ENCODE measurements at places on chromosomes 7 and 10.

- DNase-seq, result no peak
These were observed 62.4 kb downstream of the HIBADH start for GRCh38 chr7:27600247-27600646.

DNA sequence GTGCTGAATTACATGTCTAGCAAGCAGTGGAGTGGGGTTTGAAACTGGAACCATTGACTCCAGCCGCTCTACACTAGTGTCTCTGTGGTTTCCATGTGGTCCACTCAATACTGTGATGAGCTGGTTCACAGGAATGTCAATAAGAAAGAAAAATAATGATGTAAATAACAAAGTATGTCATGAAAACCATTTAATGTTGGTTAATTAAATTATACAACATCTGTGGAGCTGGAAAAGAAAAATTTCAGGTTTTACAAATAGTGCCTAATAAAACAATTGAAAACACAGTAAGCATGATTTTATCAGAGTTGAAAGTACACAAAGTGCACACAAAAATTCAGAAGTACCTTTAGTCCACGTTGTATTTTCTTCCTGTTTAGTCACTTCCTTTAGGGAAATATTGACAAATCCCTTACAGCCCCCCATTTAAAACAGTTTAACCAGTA lies 28.7 kb upstream of the NAMPT start:
- DNase-seq, result no peak

- peak; percentile 65 for DNase-seq
These were observed 112.1 kb downstream of the VPS41 start for GRCh38 chr7:38796626-38797501.

- DNase-seq, result no peak
These were observed 89.9 kb downstream of the GOLGA7B start for GRCh38 chr10:97939446-97939990.

GRCh38 chr10:46309511-46310142 lies 22.8 kb downstream of the ANTXRL start:
- no peak for DNase-seq

GRCh38 chr10:103837370-103838069 lies 17.9 kb downstream of the SH3PXD2A start:
- DNase-seq, result no peak

DNA sequence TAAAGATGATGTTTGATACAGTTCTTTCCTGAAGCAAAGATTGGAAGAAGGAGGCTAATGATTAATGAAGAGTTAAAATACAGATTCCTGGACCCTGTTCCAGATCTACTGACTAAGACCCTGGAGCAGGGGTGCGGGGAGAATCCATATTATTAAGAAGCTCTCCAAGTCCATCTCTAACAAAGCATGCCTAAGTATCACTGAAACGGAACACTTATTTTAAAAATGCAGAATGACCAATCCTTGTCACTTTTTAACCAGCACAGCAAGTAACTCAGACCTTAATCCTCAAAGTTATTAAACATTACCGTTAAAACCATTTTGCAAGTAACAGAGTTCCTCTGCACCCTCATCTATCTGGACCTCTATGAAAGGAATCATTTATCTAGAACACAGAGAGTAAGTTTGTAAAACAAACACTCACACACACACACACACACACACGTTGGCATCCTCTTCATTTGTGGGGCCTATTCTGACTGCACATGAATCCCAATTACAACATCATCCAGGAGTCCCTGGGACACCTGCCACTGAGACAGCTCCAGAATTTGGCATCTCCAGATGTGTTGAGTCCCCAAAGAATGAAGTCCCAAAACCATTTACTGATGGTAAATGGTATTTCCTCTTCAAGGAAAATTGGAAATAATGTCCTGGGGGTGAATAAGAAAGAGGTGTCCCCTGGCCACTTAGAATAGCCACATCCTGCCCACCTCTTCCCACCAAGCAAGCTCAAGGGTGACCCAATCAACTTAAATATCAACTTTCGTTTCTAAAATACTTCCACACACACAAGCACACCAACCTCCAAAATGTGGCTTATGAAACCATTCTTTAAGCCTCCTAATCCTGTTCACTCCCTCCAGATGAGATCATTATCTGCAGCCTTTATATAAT lies 117.5 kb downstream of the PARD3 start:
- DNase-seq, result no peak

GRCh38 chr7:152989889-152990380 lies 230.4 kb downstream of the ACTR3B start:
- DNase-seq, result no peak

GRCh38 chr7:64557601-64558322 lies 5.1 kb downstream of the ZNF680 start:
- DNase-seq, result no peak

- no peak for DNase-seq
These were observed 30.6 kb downstream of the POR start for GRCh38 chr7:75945297-75946168.

GRCh38 chr7:5093948-5094347 lies 48.3 kb downstream of the RBAK start:
- no peak for DNase-seq

GRCh38 chr7:148437043-148437442 lies 153.5 kb upstream of the C7orf33 start:
- DNase-seq, result no peak

DNA sequence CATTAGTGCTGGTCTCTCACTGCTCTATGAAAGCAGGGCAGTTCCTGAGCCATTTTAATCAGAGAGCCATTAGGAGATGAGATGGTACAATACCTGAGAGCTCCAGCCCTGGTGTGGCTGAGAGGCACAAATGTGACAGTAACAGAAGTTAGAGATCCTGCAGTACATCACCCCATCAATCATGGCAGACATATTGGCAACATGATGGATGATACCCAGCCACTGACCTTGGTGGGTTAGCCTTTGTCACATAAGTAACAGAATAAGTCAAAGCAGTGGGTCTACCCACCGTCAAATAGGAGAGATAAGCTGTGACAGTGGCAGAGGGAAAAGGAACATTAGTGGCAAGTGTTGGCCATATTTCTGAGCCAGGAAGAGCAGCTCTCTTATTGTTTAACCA lies 53.3 kb upstream of the NXPH1 start:
- no peak for DNase-seq

DNA sequence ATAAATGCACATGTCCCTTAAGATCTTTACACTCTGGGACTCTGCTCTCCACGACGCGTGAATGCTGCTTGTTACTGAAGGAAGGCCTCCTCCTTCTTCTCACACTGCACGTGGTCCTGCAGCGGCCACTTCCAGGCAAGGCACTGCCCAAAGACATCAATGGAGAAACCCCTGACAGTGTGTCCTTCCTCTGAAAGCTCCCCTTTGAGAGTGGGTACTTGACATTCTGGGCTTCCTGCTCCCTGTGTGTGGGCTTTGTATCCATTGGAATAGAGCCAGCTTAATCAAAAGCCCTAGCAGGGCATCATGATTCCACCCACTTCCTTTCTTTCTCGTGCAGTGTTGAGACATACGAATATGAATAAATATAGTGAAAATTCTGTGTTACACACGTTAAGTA lies 69.7 kb upstream of the STK17A start:
- DNase-seq, result no peak

DNA sequence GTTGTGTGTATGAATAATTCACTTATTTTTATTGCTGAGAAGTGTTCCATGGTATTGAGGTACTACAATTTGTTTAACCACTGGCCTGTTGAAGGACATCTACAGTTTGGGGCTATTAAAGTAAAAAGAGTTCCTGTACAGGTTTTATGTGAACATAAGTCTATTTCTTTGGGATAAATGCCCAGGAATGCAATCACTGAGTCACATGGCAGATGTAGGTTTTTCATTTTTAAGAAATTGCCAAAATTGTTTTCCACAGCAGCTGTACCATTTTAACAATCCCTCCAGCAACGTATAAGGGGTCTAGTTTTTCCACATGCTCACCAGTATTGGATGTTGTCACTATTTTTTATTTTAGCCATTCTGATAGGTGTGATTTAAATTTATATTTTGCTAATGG lies 243.9 kb downstream of the TNS3 start:
- no peak for DNase-seq

DNA sequence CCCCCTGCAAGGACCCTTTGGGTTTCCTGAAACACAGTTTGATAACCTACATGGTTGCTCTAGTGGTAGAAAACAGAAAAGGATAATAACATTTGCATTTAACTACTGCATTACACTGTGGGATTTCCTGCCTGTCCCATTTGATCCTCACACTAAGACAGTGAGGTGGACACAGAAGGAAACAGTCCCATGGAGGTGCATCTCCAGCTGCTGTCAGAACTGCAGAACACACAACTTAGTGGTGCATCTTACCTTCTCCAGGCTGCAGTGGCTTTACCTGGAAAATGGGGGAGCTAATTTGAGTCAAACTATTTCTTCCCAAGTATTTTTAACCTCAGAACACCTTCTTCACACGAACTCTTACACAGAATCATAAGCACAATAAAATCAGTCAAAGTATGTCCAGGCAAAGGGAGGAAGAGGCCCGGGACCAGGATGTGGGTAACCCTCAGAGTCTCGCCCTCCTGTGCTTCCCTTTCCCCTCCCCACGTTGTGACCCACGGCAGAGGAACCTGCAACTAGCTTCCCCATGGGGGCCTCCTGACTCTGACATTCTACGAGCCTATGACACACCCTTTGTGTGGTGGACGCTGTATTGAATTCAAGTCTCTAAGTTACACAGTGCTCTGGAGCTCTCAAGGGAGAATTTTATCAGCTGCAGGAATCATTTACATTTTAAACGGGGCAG lies 33.7 kb downstream of the SCRN1 start:
- DNase-seq, result no peak

GRCh38 chr10:33773253-33773573 lies 438.7 kb upstream of the NRP1 start:
- no peak for DNase-seq

DNA sequence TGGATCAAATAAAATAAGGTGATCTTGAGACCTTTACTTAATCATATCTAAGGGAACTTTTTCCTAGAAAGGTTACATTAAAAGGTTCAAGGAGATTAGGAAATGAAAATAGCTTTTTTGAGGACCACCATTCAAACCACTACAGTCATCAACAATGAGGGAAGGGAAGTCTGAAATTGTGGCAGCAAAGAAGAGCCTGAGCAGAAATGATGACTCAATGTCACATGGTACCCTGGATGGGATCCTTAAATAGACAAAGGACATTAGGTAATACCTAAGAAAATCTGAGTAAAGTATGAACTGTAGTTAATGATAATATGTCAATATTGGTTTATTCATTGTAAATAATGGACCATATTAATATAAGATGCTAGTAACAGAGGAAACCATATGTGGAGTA lies 236.0 kb downstream of the SEMA3D start:
- DNase-seq, result no peak

- DNase-seq, result no peak
These were observed 132.3 kb downstream of the THSD7A start for GRCh38 chr7:11699666-11700065.

DNA sequence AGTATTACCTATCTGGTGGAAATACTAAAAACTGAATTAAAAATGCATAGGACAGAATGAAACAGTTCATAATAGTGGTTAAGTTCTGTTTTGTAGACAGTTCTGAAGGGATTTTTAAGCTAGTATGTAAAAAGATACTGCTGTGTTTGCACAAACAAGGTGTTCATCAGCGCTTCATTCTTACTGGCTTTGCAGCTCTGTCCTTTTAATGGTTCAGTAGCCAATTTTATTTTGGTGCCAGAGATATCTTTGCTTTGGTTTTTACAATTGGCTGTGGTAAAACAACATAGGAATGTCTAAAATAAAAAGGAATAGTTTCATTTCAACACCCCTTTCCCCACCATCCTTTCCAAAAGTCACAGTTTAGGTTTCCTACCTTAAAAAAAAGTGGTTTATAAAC lies 33.0 kb downstream of the STAM start:
- DNase-seq, result no peak

GRCh38 chr7:70352088-70352487 lies 753.8 kb downstream of the AUTS2 start:
- no peak for DNase-seq

DNA sequence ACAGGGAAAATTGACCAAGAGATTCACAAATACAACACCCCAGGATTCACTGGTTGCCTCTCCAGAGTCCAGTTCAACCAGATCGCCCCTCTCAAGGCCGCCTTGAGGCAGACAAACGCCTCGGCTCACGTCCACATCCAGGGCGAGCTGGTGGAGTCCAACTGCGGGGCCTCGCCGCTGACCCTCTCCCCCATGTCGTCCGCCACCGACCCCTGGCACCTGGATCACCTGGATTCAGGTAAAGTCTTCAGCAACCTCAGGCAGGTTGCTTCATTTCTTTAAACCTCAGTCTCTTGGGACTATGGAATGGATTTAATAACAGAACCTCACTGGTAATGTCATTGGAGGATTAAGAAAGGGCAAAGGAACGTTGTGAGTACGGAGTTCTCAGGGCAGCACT lies 206.9 kb upstream of the C7orf33 start:
- no peak for DNase-seq

DNA sequence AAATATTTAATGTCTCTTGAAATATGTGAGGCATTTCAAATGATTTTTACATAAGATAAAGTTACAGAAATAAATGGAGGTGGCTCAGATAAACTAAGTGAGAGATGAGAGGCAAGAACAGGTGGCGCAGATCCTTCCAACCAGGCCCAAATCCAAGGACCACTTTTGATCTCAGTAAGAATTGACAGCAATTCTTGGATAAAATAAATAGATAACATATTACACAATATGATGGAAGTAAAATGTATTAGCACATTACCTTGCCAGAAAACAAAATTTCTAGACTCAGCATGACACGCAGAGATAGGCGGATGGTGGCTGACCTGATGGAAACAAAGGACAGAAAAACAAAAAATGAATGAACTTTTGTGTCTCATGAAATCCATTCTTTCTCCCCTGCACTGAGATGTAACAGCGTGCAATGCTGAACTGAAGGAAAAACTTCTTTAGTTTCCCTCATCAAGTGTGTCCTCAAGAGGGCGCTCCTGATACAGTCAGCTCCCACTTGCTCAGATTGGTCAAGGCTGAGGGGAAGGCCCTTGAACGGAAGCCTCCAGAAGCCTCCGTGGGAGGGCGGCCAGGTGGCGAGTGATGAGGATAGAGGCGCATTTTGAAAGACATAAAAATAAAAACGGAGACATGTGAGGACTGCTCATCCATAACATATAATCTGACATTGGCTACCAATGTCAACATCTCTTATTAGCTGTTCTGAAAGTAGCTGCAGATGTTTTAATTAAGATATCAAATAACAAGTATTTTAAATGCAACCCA lies 62.8 kb upstream of the GSDME start:
- peak; percentile 59 for DNase-seq

GRCh38 chr10:111077479-111077784 lies 603 bp downstream of the ADRA2A start:
- no peak for DNase-seq

- DNase-seq, result peak; percentile 37
These were observed 555 bp downstream of the PHF14 start for GRCh38 chr7:10973942-10974911.

DNA sequence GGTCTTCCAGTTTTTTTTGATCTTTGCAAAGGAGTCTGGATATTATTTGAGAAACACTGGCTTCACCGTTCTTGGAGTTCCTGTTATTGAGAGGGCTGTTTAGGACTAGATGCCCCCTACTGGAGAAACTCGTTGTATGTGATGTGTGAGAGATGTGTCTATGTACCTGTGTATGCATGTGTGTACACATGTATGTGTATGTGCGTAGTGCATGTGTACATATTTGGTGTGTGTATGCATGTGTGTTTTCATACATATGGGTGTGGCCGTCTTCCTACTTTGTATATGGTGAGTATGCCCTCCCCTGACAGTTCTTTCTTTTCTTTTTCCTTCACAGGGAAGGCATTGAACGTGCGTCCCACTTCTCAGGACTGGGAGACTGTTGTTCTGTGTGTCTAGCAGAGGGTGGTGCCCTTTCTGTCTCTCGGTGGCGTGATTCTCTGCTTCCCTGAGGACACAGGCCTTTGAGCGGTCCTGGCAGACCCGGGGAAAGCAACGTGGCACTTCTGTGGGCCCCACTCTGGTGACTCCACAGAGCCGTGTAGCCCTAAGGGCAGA lies 3.0 kb upstream of the CALHM3 start:
- DNase-seq, result peak; percentile 73

Data from NCI-H1694 treated with DMSO at 0.1 percent for 48 hours (cell line).